Anterior cingulate cortex (tissue), 58 donors: ENCODE measurements at places on chromosomes 16 and 17.

DNA sequence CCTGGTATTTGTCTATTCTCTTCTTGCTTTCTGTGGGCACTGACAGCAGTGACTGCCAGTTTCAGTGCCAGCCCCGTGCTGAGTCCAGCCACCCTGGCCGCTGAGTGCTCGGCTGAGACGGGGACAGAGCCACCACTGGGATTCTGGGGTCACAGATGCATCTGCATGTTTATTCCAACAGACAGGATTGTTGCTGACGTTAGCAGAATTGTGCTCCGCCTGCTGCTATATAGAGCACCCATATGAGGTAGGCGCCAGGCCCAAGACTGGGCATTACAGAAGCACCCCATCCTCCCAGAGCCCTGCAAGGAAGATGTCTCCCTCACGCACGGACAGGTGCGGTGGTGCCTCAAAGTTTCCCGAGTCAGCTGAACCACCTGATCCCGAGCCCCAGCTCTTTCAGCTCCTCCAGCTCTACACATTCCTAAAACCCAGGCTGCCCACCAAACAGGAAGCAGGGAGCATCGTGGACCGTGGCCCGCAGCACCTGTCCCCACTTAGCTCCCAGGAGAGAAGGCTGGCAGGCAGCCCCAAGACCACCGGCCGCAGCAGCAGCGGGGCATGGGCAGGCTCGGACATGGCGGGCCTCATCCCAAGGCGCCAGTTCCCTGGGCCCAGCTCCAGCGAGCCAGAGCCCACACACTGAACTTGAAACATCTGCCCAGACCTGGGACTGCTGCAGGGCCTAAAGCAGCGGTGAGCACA is 44.9 kb upstream of the RASD1 start:
- no peak for DNase-seq

- no peak for DNase-seq
These were observed 631 bp downstream of the CDH3 start for GRCh38 chr16:68645494-68646388.

DNA sequence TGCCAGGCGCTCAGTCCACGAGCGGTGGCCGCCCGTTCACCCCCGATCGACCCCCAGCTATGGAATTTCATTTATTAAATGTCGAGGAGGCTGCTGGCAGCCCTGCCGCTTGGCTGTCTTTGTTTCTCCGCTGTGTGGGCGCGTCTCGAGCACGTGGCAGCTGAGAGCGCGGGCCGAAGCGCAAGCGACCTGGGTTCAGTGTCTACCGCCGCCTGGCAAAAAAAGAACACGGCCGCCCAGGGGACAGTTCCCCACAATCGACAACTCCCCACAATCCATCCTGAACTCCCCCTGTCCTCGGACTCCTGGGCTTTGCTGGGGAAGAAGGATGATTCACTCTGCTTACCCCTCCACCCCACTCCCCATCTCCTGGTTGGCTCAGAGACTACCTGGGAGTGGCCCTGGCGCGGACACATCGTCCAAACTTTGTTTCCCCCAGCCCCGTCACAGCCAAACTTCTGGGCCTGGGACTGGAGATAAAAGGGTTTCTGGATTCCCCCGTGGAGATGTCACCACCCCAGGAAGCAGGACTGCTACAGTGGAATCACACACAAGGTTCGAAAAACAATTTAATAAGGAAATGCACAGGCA is 1.7 kb upstream of the ANKRD13B start:
- DNase-seq, result no peak

DNA sequence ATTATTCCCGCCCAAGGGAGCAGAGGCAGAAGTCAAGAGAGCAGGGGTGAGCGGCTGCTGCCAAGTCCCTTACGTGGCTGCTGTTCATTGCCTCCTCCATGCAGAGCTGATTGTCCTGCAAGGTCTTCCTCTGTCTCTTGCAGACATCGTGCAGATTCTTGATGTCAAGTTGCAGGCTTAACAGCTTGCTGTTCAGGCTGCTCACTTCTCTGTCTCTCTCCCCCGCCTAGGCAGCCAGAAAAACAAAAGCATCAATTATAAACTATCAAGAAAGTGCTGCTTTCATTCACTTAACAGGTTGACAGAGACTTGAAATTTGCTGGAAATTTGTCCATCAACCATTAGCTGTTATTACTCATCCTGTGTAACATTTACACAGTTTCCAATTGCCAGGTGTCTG is 7.3 kb downstream of the PMFBP1 start:
- DNase-seq, result no peak

DNA sequence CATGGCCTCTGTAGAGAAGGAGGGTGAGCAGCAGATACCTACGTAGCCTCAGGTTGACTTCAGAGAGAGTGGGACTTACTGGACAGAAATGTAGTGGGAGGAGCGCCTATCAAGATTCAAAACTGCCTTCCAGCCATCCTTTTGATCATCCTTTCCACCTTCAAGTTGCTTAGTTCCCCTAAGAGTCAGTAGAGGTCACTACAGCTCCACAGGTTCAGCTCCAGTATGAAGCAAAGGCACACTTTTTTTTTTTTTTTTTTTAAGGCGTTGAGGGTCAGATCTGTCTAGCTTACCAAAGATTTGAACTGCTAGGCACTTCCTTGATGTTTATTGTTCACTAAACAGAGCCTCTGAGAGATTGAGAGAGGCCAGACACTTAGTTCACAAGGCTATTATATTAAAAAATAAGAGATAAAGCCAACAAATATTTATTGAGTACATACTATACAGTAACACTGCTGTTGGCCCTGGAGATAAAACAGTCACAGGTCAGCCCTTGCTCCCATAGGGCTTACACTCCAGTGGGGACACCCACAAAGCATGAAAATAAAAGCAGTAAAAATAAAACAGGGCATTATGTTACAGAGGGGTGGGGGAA is 3.1 kb downstream of the RNF227 start:
- DNase-seq, result no peak

DNA sequence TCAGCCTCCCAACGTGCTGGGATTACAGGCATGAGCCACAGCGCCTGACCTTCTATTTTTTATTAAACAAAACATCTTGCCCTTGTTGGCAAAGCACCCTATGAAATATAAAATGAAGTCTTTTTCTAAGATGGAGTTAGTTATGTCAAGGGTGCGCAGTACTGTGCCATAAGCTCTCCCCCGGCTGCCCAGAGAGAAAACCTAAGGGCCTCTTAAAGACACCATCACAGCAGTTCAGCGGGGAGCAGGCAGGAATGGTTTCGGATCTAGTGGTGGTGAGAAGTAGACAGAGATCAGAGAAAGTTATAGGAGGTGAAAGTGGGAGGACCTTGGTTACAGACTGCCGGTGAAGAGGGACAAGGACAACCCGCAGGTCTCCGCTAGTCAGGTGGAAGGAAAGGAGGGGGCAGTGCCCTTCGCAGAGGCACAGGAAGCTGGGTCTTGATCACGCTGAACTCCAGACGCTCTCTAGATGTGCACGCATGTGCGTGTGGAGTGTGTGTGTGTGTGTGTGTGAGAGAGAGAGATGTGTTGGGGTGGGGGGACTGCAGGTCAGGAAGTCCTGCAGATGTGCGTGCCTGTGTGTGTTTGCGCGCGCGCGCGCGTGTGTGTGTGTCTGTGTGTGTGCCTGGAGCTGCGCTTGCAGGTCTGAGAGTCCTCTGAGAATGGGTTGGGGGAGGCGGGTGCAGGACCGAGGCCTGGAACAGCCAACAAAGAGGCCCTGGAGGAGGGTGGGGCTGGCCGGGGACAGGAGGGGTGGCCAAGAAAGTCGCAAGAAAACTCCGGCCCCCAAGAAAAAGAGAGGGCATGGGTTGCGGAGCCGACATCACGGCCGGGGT is 748 bp upstream of the CMTM3 start:
- no peak for DNase-seq

DNA sequence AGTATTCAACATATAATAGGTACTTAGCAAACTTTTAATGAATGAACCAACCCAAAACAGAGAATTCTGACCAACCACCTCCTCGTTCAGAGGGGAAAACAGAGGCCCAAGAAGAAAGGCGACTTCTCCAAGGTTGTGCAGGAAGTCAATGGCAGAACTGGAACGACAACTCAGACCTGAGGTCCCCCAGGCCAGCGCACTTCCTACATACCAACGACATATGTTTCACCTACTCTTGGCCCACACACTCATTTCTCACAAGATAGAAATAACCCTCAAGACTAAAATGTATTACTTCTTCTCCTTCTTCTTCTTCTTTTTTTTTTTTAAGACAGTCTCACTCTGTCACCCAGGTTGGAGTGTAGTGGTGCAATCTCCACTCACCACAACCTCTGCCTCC is 14.4 kb downstream of the CHCT1 start:
- no peak for DNase-seq

DNA sequence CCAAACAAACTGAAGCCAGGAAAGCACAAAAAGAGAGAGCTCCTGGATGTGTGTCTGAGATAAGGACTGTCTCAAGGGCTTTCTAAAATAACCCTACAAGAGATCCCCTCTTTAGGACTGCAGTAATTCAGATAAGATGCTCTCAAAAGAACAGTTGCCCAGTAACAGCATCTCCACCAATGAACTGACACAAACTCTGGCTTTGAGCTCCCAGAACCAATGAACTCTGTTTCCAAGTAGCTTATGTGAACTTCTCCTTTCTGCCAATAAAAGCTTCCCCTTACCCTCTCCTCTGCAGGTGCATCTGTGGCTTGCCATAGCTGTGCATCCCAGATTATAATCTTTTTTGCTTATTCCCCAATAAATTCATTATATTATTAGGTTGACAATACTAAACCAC is 421.5 kb downstream of the SLC39A11 start:
- DNase-seq, result no peak

DNA sequence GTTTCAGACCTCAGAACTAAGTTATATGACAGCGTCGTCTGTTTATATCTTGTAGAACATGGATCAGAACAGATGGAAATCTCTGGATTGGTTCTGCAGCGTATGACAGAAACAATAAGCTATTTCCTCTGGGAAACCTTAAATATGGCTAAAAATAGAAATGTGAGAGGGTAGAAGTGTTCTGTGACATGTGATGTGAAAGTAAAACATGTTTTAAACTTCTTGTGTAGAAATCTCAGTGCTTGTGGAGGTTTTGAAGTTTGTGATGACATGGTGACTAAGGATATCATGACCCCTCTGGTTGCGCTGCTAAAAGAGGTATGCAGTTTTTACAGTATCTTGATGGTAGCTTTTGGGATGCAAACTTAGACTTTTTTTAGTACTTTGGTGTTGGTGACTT is 2.8 kb downstream of the HEATR3 start:
- DNase-seq, result no peak

GRCh38 chr17:41067281-41067680 is 1.6 kb upstream of the KRTAP2-4 start:
- DNase-seq, result no peak

GRCh38 chr17:4588898-4589625 is 4.7 kb downstream of the SMTNL2 start:
- DNase-seq, result no peak

GRCh38 chr17:14699574-14700185 is 398.8 kb downstream of the HS3ST3B1 start:
- no peak for DNase-seq

DNA sequence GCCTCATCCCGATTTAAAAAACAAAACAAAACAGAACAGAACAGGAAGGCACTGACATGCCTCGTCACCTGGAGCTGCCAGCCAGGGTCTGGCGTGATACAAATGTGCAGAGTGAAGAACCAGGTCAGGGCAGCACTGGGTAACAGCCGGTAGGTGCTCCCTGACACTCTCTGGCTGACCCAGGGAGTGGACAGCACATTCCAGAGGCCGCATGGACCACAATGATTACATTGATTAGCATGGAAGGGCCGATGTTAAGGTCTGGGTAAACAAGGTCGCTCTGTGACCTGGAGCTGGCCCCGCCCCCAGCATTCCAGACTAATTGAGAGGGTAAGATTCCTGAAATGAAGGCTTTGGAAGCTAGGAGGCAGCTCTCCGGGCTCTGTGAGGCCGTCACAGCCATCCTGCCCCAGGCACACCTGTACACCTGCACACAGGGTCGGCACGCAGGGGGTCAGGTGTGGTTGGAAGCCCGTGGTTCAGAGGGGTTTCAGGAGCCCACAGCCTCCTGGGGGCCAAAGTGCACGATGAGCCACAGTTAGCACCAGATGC is 21.4 kb downstream of the PIEZO1 start:
- no peak for DNase-seq

GRCh38 chr16:60882816-60883215 is 1153.4 kb downstream of the CDH8 start:
- no peak for DNase-seq

- DNase-seq, result no peak
These were observed 3.4 kb upstream of the ZNF385C start for GRCh38 chr17:42101513-42102292.

- DNase-seq, result no peak
These were observed 9.6 kb upstream of the RNF112 start for GRCh38 chr17:19401321-19402010.

DNA sequence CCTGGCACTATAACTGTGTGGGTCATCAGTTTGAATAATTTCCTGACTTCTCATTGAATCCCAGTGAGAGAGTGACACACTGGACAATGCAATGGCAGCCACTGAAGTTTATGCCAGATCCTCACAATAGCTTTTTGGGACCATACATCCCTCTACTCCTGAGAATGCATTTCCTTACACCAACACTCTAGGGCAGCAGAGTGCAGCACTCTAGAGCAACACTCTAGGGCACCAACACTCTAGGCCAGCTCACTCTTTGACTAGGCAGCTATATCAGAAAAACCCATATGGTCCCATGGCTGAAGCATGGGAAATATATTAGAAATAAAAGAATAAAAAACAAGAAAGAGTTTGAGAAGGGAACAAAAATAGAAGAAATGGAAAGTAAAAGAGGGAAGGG is 309.2 kb downstream of the MAP2K6 start:
- no peak for DNase-seq

DNA sequence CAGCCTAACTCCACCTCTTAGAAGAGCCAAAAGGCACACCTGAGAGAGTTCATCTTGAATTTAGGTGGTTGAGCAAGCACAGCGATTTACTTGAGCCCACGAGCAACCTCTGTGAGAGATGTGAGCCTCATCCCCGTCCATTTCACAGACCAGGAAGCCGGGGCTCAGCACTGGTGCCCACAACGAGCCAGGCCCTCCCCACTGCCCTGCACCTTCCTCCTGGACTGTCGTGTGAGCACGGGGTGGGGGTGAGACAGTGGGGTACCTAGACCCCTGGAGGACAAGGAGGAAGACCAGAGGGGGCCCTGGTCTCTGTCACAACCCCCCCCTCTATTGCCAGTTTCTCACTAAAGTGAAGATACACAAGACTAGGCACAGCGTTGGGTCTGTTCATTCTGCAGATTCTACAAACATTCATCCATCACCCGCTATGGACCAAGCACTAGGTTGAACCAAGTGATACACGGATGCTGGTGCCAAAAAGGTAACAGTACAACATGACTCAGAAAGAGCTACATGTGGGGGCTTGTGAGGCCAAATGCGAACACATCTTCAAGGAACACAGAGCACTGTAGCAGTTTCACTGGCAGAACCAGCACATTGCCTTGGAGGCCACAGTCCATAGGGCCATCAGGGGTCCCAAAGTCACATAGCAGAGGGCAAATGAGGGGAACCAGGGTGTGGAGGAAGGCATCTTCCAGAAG is 231.9 kb downstream of the PARN start:
- no peak for DNase-seq

- no peak for DNase-seq
These were observed 628 bp downstream of the GALK1 start for GRCh38 chr17:75764417-75764710.

GRCh38 chr16:11597235-11598095 is 10.7 kb upstream of the LITAF start:
- DNase-seq, result no peak

GRCh38 chr16:78684655-78685375 is 585.4 kb downstream of the WWOX start:
- DNase-seq, result no peak

GRCh38 chr16:51937771-51938170 is 609.2 kb downstream of the TOX3 start:
- DNase-seq, result no peak

GRCh38 chr16:28915181-28915580 is 9.9 kb downstream of the RABEP2 start:
- no peak for DNase-seq

- no peak for DNase-seq
These were observed 560 bp upstream of the P2RX1 start for GRCh38 chr17:3916825-3917224.
